ENCODE measurements at places on chromosomes 13 and 19.

DNA sequence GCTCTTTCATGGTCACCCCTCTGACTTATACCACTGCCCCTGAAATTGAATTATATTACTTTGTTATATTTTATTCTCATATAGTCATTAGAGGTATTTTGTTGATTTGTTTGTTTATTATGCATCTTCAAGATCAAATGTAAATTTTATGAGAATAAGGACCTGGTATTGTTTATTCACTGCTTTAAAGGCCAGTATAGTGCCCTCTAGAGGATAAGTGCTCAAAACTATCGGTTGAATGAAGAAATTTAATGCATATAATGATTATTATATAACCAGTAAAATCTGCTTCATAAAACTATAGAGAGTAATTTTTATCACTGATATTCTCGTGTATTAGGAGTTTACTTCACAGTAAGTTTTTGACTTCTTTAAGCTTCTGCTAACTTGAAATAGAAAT lies 1401.9 kb downstream of the SLITRK1 start:
- DNase-seq, result no peak

DNA sequence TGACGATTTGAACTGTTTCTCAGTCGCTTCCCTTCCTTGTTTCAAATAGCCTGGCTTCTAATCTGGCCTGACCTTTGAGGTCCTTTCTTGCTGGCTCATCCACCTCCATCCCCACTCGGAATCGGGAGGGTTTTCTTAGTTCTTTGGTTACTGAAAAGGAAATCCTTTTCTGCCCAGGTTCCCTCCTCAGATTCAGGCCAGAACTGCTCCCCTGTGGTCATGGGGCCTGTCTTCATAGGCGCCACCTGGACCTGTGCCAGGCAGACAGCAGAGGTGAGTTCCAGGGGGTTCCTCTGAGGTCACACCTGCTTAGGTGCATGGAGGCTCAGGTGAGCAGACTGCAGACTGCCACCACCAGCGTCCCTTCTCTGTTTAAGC lies 62.4 kb downstream of the AKAP11 start:
- DNase-seq, result no peak

GRCh38 chr19:41325947-41326706 lies 16.2 kb downstream of the CCDC97 start:
- DNase-seq, result peak; percentile 24

DNA sequence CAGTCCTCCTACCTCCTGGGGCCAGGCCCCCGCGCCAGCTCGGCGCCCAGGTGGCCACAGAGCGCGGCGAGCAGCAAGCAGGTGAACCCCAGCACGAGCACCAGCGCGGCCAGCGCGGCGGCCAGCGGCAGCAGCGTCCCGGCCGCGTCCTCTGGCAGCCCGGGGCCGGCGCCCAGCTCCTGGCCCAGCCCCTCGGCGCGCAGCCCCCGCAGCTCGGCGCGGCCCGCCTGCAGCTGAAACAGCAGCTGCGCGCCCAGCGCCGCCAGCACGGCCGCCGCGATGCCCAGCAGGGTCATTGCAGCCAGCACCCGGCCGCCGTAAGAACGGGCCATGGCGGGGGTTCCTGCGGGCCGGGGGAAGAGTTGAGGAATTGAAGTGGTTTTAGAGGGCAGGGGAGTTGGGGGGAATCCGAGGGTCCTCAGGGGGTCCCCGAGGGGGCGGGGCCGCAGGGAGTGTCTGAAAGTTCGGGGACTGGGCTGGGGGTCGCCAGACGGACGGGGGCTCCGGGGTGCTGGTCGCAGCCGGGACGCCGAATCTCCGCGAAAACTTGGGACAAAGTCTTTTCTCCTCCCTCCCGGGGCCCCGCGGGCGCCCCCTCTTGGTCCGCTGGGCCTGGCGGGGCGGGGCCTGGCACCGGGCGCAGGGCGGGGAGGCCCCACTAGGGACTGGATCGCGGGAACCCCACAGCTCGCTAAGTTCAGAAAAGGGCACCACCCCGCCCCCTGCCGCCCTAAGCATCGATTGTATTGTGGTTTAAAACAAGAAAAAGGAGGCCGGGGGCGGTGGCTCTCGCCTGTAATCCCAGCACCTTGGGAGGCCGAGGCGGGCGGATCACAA lies at the start of gene TMEM221:
TMEM221 (minus strand) TSS at position 538 of the 837 bp plus-strand sequence; CDS start at position 332, 206 bp downstream.
- DNase-seq, result peak; percentile 40

DNA sequence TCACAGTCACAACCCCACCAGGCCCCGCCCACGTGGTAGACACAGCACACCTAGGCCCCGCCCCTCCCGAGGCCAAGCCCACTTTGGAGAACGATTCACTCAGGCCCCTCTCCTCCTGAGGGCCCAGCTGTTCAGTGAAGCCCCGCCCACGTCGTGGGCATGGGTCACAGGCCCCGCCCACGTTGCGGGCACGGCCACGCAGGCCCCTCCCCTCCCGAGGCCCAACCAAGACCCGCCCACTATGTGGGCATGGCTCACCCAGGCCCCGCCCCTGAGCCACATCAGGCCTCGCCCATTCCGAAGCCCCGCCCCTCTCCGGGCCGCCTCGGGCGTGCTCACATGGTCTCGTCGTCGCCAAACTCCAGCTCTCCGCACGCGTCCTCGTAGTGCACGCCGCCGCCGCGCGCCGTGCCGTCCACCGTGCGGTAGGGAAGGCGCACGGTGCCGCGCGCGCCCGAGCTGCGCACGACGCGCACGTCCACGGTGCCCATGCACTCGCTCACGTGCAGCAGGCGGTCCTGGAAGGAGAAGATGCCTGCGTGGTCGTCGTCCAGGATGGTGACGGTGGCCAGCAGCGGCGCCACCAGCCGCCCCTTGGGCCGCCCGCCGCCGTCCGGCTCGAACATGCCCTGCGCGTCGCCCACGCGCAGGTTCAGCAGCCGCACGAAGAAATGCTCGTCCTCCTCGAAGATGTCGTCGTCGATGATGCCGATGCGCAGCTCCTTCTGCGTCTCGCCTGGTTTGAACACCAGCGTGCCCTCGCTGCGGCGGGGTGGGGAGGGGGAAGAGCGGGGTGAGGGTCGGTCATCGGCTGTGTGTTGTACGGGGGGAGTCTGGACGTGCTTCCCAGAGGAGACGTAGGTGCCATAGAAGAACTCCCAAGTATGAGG lies 24.0 kb downstream of the SLC8A2 start:
- DNase-seq, result peak; percentile 70

- no peak for DNase-seq
Observed at GRCh38 chr13:105184201-105184600, 1351.3 kb downstream of the EFNB2 start.

GRCh38 chr13:25743421-25743820 lies 308.4 kb downstream of the SHISA2 start:
- DNase-seq, result no peak

- DNase-seq, result no peak
Observed at GRCh38 chr13:35824395-35824794, 306.8 kb downstream of the DCLK1 start.

DNA sequence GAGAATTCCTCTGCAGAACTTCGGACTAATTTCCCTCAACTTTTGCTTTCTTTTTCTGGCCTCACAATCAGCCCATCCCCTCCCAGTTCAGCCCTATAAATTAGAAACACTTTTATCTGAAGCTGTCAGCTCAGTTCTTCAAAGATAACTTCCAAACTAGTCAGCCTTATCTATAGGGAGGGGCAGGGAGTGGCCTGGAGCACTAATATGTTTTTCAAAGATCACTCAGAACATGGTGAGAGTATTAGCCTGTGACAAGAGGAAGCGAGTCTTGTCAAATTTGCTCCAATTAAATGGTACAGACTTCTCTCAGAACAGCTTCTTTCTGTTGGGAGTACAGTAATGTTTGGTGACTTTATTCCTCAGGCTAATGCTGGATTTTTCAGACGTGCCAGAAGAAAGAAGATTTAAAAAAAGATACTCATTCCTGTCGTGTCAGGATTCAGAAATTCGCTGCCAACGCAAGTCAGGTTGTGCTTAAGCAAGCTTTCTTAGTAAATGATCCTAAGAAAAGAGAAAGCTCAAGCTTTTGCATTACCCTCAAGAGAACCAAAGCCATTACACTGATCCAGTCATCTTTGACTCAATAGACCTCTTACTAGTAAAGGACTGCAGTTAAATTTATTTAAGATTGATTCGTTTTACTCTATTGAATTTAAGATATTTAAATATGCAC lies 1033.6 kb downstream of the SLITRK5 start:
- no peak for DNase-seq

All from activated CD4-positive, alpha-beta T cell treated with anti-CD3 and anti-CD28 coated beads, Interleukin-2, amount 50 U/mL, for 16 hours (primary cell).